ENCODE measurements at places on chromosomes 3 and 15. TPM values are rescaled to one million over a fixed set of nuclear protein-coding genes. Genes with fewer than 3 reads are reported as not detected.

SCAP gene
- 73.6 TPM for total RNA-seq

RYR3 gene
- total RNA-seq: not detected

TMEM212 gene
- total RNA-seq: not detected

RARB gene
- total RNA-seq: 44.8 TPM

GOLGA6A gene
- not detected for total RNA-seq

ANKRD63 gene
- total RNA-seq: not detected

AADACL2 gene
- not detected for total RNA-seq

SLC12A1 gene
- total RNA-seq: not detected

CLSTN2 gene
- 1.00 TPM for total RNA-seq

LNP1 gene
- total RNA-seq: 5.8 TPM

CYP1A2 gene
- not detected for total RNA-seq

MCF2L2 gene
- total RNA-seq: 0.66 TPM

IMP3 gene
- 64.2 TPM for total RNA-seq

FAM174B gene
- total RNA-seq: 1.00 TPM

THSD4 gene
- total RNA-seq: 63.7 TPM

VEPH1 gene
- 56.1 TPM for total RNA-seq

MRPS11 gene
- 31.5 TPM for total RNA-seq

RHCG gene
- not detected for total RNA-seq

HHATL gene
- total RNA-seq: not detected

TRIM59 gene
- total RNA-seq: 30.2 TPM

SECISBP2L gene
- 25.3 TPM for total RNA-seq

DHX36 gene
- 59.5 TPM for total RNA-seq

OXTR gene
- total RNA-seq: 12.1 TPM

ZSCAN2 gene
- 7.4 TPM for total RNA-seq

RPUSD2 gene
- 18.0 TPM for total RNA-seq

LXN gene
- 196 TPM for total RNA-seq

CHRM5 gene
- 0.75 TPM for total RNA-seq

INTS14 gene
- 38.6 TPM for total RNA-seq

SCG5 gene
- total RNA-seq: 3.2 TPM

CASR gene
- not detected for total RNA-seq

TMCO5A gene
- total RNA-seq: not detected

ATP13A5 gene
- not detected for total RNA-seq

LRRC34 gene
- 11.1 TPM for total RNA-seq

GP9 gene
- total RNA-seq: not detected

PRSS50 gene
- 0.12 TPM for total RNA-seq

SFMBT1 gene
- total RNA-seq: 7.5 TPM

ATR gene
- total RNA-seq: 39.7 TPM

CCR3 gene
- total RNA-seq: not detected

REC114 gene
- total RNA-seq: not detected

TLR9 gene
- under 0.01 TPM for total RNA-seq

FANCD2OS gene
- not detected for total RNA-seq

DNAH1 gene
- 4.1 TPM for total RNA-seq

SLC24A5 gene
- not detected for total RNA-seq

ITIH4 gene
- total RNA-seq: 0.66 TPM

CD80 gene
- not detected for total RNA-seq

ZMAT3 gene
- 31.7 TPM for total RNA-seq

MKRN3 gene
- 0.37 TPM for total RNA-seq

ATP6V1A gene
- 133 TPM for total RNA-seq

All from uterine smooth muscle cell (primary cell).